ENCODE measurements at places on chromosomes 2 and 18. TPM values are rescaled to one million over a fixed set of nuclear protein-coding genes. Genes with fewer than 3 reads are reported as not detected.

GRCh38 chr2:69489793-69490192 is 52.6 kb upstream of the NFU1 start:
- H3K4me3 ChIP-seq = no peak overlapping the region
- DNase-seq = no peak
- peaks cover 47% of the 10 kb centered on the region for H3K36me3 ChIP-seq

CPS1 gene
- total RNA-seq = 2.6 TPM

DNA sequence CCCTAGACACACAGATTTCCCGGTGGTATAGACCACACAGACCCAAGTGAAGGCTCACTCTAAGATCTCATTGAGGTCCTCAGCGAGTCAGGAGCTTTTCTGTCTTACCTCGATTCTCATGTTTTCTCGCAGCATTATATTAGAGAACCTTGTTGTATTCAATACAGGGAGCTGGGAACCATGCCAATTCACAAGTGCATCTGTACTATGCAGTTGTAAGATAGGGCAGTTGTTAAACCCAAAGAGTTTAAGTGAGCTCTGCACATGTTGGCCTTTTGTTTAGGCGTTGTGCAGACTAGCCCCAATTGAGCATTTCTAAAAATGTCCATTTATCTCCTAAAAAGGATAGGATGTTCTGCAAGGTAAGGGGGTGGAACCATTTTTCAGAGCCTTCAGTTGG is 59.6 kb downstream of the FEZ2 start:
- no peaks in the 10 kb centered on the region for H3K27me3 ChIP-seq
- H3K4me1 ChIP-seq = no peaks in the 10 kb centered on the region
- H3K36me3 ChIP-seq = peaks cover 13% of the 10 kb centered on the region
- H3K4me3 ChIP-seq = no peak overlapping the region

ZNF512 gene
- 31.5 TPM for total RNA-seq

ABCB11 gene
- not detected for total RNA-seq

- DNase-seq = no peak
- peaks cover 2% of the 10 kb centered on the region for H3K27me3 ChIP-seq
- peaks cover 7% of the 10 kb centered on the region for H3K4me1 ChIP-seq
- H3K4me3 ChIP-seq = no peak overlapping the region
Observed at GRCh38 chr2:38185012-38185491, 109.1 kb upstream of the CYP1B1 start.

SLC5A7 gene
- total RNA-seq = not detected

- no peaks in the 10 kb centered on the region for H3K36me3 ChIP-seq
- no peak for DNase-seq
- H3K27ac ChIP-seq = no peak overlapping the region
- no peak overlapping the region for H3K4me3 ChIP-seq
- peaks cover 4% of the 10 kb centered on the region for H3K27me3 ChIP-seq
Observed at GRCh38 chr2:42073739-42074503, 26.1 kb downstream of the PKDCC start.

All from activated CD8-positive, alpha-beta T cell treated with anti-CD3 and anti-CD28 coated beads for 36 hours (primary cell).